NCI-H524 (cell line): ENCODE measurements at places on chromosomes 1 and 21.
A peak's percentile ranks its signal among the peaks of the same experiment; 100 is the strongest.

GRCh38 chr21:38968887-38969543 is 163.3 kb downstream of the ETS2 start:
- no peak for DNase-seq

DNA sequence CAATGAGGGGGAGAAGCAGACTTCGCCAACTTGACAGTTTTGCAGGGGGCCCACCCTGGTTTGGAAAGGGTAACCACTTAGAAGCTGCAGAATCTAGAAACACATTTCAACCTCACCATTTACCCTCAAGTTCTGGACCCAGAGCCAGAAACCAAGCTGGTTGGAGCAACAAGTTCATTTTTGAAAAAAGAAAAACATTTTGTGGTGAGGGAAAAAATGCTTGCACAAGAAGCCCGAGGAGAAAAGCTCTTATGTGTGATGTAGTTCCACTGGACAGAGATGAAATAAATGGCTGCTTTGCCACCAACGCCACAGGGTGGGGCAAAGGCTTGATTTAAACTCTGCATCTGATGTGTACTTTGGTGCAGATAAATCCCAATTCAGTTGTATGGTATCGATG is 10.6 kb upstream of the NGF start:
- no peak for DNase-seq

GRCh38 chr1:31812158-31812829 is 3.5 kb downstream of the SPOCD1 start:
- DNase-seq, result no peak

- no peak for DNase-seq
Measured at GRCh38 chr1:219563568-219563967, 49.3 kb downstream of the ZC3H11B start.

DNA sequence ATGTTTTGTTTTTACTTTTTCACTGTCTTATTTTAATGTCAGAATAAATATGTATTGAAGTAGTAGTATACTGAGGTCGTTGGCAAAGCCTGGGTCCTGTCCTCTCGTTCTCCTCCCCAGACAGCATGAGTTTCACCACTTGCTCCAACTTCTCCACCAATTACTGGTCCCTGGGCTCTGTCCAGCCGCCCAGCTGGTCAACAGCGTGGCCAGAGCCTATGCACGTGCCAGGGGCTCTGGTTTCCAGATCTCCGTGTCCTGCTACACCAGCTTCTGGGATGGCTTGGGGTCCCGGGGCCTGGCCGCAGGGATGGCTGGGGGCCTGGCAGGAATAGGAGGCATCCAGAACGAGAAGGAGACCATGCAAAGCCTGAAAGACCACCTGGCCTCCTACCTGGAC is 19.3 kb downstream of the PTPN14 start:
- DNase-seq, result no peak

- no peak for DNase-seq
Measured at GRCh38 chr1:59046730-59047157, 250.2 kb upstream of the FGGY start.

GRCh38 chr1:180515857-180516388 is 13.5 kb upstream of the ACBD6 start:
- peak; percentile 57 for DNase-seq

DNA sequence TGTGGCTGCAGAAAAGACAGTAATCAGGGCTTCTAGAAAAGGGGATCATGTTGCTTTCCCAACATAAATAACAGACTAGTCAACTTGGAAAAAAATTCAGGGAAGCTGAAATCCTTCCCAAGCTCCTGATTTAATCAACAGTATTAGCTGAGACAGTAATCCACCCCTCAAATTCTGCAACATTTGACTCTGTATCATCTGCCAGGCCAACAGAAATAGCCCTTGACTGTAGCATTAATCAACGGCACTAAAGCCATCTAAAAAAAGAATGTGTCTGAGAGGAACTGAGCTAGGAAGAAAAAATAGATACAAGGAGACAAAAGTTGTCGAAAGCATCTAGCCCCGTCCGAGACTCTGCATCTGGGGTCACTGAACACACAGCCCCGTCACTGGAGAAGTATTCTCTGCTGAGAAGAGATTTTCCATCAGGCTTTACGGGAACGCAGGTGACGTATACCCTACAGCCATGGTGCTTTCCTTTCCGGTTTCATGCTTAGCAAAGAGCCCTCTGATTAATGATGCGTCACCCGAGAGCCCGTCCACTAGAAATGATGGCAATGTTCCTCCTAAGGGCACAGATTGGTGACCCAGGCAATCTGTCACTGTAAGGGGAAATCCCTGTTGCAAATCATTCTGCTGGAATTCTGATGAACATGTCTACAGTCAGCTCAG is 42.1 kb upstream of the TP53BP2 start:
- DNase-seq, result peak; percentile 8

DNA sequence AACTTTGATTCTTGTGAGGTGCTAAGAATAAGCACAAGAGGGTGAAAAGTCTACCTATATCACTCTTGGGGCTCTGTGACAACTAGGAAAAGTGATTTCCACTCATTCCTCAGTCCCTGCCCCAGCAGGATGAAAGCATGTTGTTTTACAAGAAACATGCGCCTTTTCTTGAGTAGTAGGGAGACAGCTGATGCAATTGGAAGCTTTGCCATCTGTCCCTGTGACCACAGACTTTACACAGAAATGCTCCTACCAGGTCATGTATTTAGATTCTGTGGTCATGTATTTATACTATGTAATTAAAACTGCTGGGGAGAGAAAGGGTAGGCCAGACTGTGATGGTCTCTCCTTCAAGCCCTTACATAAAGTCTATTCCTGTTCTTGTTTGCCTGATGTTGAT is 445.5 kb downstream of the PTPRC start:
- DNase-seq, result no peak

GRCh38 chr1:38077523-38078147 is 31.0 kb upstream of the POU3F1 start:
- peak; percentile 12 for DNase-seq

- DNase-seq, result no peak
Measured at GRCh38 chr1:58465825-58466629, 80.5 kb downstream of the OMA1 start.

DNA sequence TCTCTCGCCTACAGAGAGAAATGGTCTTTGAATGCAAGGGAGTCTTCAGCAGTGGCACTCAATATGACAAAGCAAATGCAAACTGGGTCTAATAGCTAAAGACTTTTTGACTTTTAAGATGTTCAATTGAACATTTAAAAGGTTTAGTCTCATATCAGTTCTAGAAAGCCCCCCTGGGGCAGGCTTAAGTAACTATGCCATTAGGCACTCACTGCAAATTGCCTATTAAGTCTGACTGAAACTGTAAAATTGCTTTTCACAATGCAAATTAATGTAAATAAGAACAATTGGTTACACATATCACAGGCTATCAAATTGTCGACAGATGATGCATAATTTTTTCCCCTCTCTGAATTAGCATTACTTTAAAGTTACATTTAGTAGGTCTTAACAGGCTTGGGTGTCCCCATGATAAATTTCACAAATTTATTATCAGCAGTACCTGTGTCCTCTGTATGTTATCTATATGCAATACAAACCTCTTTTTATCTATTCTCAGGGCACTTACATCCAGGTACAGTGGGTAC is 329.1 kb downstream of the LRRIQ3 start:
- DNase-seq, result peak; percentile 14

GRCh38 chr1:149888999-149889289 is 10.4 kb upstream of the BOLA1 start:
- DNase-seq, result no peak

GRCh38 chr21:41616031-41616591 is 108.2 kb upstream of the TMPRSS2 start:
- DNase-seq, result no peak

- DNase-seq, result no peak
Measured at GRCh38 chr1:179251675-179252074, 22.2 kb upstream of the ABL2 start.

DNA sequence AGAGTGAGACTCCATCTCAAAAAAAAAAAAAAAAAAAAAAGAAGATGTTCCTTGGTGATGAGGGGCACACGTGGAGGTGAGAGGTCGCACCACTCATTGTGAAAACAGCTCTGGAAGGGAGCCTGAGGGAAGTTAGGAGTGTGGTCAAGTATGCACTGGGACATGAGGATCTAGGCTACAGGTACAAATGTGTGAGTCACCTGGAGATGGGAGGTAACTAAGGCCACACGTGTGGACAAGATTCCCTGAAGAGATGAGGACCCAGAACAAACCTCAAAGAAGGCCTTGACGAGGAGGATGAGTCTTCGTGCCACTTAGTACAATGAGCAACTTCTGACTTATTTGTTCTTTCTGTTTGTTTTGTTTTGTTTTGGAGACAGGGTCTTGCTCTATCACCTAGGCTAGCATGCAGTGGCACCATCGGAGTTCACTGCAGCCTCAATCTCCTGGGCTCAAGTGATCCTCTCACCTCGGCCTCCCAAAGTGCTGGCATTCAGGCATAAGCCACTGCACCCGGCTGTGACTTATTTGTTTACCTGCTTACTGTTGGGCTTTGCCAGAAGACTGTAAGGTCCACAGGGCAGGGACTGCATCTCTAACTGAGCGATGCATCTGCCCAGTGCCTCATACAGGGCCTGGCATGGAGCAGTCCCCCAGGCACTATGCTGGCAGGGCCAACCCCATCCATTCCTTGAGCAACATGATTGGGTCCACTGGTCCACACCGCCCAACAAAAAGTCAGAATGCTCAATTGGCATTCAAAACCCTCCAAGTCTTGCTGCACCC is 6.4 kb downstream of the ASAP3 start:
- no peak for DNase-seq

DNA sequence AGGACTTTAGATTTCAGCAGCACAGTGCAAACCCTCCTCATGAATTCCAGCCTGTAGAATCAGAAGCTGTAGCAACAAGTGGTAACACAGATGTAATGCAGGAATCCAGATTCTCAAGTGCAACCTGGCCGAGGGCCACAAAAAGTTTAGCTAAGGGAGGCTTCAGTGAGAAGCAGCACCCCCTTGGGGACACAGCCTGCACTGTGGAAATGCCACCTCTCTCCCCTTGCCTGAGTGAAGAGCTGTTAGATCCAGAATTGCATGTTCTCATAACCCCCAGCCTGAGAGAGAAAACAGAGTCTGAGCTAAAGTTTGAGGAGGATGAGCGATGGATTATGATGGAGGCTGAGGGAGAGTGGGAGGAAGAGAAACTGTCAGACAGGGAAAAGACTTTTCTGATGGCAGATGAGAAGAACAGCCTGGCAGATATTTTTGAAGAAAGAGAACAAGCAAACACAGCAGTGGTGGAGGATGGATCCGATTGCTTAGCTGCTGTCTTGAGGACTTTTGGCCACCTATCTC is 80.5 kb upstream of the BMP8A start:
- peak; percentile 68 for DNase-seq

- DNase-seq, result no peak
Measured at GRCh38 chr1:85321237-85321964, 45.0 kb upstream of the BCL10 start.

DNA sequence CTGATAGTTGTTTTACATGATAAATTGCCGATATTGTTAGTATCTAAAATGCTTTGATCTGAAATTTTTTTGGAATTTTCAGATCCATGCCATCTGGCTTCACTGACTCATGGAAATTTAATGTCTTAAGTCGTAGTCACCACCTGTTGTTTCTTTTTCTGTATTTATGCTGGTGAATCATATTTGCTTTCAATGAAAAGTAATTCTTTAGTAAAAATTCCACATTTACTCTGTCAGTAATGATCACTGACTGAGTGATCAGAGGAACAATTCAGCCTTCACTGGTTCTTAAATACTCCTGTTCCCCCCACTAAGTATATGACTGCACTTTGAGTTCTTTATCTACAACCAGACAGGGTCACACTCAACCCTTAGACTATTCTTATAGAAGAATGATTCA is 185.6 kb upstream of the NRIP1 start:
- no peak for DNase-seq

- DNase-seq, result peak; percentile 8
Measured at GRCh38 chr1:56585985-56586384, 6.6 kb upstream of the PLPP3 start.

DNA sequence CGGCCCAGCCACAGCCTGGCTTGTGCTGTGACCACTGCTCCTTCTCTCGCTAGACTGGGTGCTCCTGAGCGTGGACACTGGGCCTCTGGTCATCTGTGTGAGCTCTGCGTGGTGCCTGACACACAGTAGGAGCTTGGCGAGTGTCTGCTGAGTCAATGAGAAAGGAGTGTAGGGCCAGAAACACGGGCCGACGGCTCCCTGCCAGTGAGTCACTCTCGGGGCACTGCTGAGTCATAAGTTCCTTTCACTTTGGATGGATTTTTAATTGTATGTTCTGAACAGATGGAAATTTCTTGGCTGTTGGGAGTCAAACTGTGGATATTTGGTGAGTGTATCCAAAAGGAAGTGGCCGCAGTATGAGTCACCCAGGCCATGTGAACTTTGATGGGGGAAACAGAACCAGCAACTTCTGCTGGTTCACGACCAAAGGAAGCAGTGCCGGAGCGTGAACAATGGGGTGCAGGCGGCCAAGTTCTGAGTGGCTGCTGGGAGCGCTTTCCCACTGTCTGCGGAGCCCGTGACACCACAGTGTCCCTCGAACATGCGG is 41.0 kb upstream of the COL18A1 start:
- DNase-seq, result no peak

GRCh38 chr1:93715529-93716126 is 34.0 kb upstream of the BCAR3 start:
- peak; percentile 97 for DNase-seq

DNA sequence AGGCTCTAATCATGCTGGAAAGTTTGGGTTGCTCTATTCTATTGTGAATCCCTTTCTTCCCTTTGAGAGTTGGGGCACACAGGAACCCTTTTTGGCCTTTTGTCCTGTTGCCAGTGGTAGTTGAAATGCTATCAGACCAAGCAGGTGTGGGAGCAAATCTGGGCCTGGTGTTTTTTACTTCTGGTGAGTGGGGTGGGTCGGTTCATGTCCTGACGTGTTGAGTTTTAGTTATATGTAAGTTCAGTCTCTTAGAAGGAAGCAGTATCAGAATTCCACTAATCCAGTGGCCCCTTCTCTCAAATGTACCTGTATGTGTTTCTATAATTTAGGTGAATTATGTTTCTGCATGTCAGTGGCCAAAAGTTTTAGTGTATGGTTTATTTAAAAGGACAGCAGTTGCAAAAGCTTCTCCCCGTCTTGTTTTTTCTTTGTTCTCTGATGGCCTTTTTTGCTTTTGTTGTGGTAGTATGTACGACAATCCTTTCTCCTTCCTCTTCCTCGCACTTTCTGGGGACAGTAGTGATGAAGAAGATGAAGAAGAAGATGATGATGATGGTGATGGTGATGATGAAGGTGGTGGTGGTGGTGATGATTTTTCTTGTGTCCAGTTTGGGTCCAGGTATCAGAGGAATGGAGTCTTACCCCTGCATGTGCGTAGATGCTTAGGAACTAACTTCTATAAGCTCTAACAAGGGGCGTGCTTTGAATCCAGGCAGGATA is 74.2 kb downstream of the UBE4B start:
- no peak for DNase-seq
